ENCODE measurements at places on chromosomes 7 and 10. TPM values are rescaled to one million over a fixed set of nuclear protein-coding genes. Genes with fewer than 3 reads are reported as not detected.

The LRRN3 gene
- total RNA-seq = 23.8 TPM

- DNase-seq = no peak
Measured at GRCh38 chr10:73843261-73843660, 31.1 kb downstream of the CAMK2G start.

DNA sequence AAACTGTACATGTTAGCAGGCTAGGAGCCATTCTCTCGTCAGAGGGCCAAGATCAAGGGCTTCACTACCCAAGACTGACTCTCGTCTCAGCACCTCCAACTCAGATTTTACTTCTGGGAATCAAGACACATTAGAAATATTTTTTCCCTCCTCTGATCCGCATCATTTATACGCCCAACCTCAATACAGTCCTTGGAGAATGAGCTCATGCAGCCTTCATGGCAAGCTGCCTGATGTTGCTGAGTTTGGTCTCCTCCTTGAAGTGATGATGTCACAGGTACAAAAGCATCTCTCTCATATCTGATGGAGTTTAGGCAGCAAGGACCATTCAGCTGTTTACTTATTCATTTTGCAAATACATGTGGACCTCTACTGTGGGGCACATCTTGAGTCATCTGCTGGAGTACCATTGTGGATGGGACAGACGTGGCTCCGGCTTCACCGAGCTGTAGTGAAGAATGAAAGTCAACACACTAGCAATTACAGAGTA, 114.0 kb downstream of the BMPER start:
- no peak for DNase-seq

GRCh38 chr7:45155357-45155900, 2.2 kb upstream of the RAMP3 start:
- no peak for DNase-seq

DNA sequence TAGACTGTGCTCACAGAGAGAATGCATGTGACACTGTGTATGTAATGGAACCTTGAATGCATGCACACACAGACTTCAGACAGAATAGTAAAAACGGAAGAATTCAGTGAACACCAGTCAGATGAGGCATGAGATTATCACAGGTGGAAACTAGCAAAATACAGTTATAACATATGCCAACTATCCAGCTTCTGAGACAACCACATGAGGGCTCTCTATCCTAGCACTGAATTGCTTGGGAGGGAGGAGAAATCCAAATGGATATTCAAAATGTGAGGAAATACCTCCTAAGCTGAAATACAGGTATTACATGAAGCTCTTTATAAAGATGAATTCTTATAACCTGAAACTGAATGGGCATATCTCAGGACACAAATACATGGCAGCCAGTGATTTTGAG, 30.6 kb downstream of the GARS1 start:
- no peak for DNase-seq

The SEMA4G gene
- total RNA-seq = 0.24 TPM

The SPDYE5 gene
- total RNA-seq = 0.05 TPM

GRCh38 chr7:12210179-12211053, 678 bp upstream of the TMEM106B start:
- no peak for DNase-seq

The SYCE1 gene
- not detected for total RNA-seq

The BLNK gene
- 7.2 TPM for total RNA-seq

DNA sequence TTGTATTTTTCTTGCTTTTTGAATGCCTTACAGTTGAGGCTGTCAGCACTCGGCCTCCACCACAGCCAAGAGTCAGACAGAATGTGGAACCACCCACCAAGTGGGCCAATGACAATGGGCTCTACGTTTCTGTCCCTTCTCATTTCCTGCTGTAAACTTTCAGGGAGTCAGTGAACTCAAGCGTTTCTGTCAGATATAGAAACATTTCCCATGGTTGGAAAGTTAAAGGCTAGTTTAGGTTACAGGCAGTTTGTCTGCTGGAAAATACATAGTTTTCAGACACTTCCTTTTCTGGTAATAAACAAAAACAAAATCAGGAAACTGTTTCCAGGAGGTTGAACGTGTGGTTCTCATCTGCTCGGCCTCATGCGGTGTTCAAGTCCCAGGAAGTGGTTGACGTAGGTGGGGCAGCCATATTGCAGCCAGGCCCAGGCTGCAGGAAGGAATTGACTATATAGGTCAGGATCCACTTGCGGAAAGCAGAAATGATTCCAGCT, 245.1 kb downstream of the CAMK1D start:
- DNase-seq = no peak

- no peak for DNase-seq
Measured at GRCh38 chr7:7156663-7157062, 25.7 kb upstream of the C1GALT1 start.

The CPA1 gene
- 0.14 TPM for total RNA-seq

The CYP3A4 gene
- 11.0 TPM for total RNA-seq

The DUS4L gene
- 7.6 TPM for total RNA-seq

GRCh38 chr10:30553626-30554439, 75.7 kb downstream of the LYZL2 start:
- no peak for DNase-seq

- no peak for DNase-seq
Measured at GRCh38 chr7:47526466-47526865, 55.4 kb downstream of the TNS3 start.

DNA sequence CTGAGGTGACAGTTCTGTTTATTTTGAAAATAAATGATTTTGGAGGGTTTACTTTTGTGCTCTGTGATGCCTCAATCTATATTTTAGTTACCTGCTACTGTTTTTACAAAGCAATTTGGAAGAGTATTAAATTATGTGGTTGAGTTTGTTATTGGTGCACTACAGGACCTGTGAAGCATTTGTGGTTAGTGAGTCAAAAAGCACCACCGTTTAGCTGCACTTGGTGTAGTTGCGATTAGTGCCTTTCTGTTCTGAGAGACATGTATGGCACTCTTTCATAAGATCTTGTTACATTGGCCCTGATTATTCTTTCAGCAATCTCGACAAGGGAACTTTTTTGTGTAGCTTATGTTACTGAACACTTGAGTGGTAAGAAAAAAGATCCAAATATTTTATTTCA, 132.2 kb downstream of the BBS9 start:
- DNase-seq = no peak

DNA sequence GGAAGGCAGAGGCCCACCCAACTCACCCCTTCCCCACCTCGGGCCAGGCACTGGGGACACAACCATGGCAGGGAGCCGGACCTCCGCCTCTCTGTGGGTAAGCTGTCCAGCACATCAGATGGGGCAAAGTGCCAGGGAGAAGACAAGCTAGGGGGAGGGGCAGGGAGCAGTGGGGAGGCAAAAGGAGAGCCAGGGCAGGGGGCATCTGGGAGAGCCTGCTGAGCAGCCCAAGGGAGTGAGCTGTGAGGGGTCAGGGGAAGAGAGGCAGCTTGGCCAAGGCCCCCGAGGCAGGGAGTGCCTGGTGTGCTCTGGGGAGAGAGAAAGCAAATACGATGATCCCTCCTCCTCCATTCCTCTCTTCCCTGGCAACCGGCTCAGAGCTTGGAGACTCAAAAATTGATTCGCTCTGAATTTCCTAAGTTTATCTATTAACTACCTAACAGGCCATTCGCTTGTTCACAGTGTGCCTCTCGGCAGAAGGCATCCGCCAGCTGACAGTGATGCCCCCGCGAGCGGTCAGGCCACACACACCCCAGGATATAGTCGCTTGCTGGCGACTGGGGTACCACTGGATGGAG, 4.5 kb downstream of the CAMK2B start:
- no peak for DNase-seq

DNA sequence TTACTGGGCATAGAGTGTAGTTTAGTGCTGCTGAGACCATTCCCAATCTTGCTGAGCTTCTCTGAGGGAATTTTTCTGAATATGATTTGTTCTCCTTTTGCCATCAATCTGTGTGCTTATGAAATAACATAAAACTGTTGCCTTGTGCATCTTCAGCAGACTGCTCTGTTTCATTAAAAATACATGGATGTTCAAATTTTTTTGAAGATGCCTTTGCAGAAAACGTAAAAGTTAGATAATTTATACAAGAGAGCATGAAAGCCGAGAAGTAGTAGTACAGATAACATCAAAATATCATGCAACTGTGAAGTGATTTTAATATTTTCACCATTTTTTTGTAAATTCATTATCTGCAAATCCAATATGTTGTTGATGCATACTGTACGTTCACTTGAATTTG, 174.7 kb upstream of the CSTF2T start:
- no peak for DNase-seq

- no peak for DNase-seq
Measured at GRCh38 chr7:4549681-4550080, 132.4 kb upstream of the FOXK1 start.

DNA sequence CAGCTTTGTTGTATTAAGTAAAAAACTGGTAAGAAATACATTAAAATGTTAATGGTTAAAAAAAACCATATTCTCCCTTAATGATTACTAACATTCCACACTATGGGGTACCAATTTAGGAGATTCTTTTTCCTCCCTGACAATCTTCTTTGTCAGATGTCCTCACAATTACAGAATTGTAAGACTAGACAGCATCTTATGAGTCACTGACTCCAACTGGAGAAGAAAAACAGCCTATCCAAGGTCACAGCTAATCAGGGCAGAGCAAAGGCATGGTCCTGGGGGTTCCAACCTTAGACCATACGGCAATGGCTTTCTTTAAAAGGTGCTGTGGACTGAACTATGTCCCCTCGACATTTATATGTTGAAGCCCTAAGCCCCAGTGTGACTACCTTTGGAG, 127.6 kb downstream of the DLG5 start:
- no peak for DNase-seq

DNA sequence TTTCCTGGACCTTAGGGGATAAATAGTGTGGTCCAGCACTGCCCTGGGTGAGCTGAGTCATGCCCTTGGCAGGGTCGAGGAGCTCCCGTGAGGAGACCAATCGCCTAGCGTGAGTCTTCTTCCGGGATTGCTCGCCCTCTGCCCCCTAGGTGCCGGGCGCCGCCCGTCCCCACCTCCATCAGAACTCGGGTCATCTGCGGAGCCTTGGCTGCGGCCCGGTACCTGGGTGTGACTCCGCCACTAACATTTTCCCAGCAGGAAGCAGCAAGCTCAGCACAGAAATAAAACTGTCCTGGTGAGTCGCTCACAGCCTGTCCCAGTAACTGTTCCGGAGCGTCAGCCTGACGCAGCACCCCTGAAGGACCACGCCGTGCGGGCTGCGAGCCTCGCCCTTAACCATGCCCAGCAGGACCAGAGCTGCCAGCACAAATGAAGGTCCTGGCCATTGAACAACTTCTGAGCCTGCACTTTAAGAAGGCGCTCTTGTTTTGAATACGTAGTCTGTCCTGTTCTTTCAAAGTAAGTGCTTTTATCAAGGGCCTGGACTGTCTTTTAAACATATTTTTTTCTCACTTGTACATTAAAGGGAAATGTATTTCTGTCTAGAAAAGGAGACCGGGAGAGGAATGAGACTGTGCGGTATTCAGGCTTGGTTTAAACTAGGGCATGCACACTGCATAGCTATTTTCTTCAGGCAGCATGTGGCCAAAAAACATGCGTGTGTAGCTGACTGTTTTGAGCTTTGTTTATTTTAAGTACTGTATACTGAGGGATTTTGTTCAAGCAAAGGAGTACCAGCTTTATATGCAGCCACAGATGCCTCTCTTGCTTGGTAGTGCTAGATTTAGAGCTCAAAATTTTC, 136.7 kb downstream of the HECW1 start:
- DNase-seq = no peak

GRCh38 chr7:135991322-135991721, 14.2 kb upstream of the MTPN start:
- no peak for DNase-seq

- no peak for DNase-seq
Measured at GRCh38 chr7:139867847-139868246, 38.8 kb downstream of the TBXAS1 start.

DNA sequence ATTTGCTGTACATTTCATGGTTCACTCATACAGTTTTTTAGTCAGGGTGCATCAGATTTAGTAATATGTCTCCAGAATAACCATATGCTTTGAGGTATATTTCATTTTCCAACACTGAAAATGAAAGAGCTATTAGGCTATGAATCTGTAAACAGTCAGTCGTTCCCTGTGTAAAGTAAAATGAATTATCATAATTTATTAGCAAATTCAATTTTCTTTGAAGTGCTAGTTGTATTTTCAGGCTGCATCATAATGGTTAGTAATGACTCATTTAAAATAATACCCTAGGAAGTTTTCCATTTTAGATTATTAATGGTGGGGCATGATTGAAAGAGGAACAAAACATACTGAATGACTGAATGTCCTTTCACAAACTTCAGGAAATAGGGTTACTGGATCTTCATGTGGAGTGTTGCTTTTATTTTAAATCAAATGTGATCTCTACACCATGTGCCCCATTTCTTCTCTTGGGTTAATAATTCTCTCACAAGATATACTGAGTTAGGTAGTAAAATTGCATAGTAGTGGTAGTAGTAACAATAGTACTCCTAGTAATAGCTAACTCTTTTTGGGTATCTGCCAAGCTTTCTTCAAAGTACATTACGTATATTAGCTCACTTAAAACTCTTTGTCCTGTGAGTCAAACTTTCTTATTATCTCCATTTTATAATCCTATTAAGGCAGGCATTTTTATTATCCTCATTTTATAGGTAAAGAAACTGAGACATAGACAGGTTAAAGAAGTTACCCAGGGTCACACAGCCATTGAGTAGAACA, 476.5 kb downstream of the SUGCT start:
- no peak for DNase-seq

The CYP2W1 gene
- total RNA-seq = 0.09 TPM

Data from thymus (tissue), 14 donors.